ENCODE measurements at places on chromosomes 12 and 14.

GRCh38 chr14:106694638-106695393 is 1168.4 kb downstream of the TMEM121 start:
- peak; percentile 25 for DNase-seq

DNA sequence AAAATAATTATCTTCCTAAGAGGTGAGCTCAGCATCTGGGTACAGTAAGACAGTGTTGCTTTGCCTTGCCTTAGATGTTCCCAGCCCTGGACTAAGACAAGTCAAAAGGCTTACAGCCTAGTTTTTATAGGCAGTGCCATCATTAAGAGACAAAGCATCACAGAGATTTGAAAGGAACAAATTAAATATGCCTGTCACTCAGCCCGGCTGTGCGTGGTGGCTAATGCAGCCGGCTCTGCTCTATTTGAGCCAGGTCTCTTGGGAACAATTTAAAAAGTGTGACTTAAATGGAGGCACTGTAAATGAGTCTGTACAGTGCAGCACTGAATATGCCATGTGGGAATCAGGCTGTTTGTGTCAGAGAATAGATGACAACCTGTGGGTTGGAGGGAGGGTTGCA is 1687.4 kb upstream of the FLRT2 start:
- no peak for DNase-seq

GRCh38 chr12:46749322-46749721 is 76.5 kb downstream of the SLC38A4 start:
- DNase-seq, result no peak

DNA sequence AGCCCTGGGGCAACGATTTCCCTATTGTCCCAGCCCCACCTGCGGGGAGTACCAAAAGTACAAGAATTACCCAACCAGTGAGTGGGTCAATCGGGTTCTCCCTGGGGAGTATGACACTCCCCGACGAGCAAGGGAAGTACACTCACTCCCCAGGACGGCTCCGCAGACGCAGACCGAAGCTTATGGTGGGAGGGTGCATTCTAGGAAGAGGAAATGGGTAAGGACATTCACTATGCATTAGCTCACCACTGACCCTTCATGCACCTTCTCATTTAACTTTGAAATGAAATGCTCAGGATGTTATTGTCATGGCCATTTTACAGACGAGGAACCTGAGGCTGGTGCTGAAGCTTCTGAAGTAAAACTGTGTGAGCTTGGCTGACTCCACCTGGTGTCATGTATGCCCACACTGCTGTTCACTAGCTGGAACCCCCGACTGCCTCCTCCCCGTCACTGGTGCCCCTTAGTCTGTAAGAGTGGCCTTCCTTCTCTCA is 45.8 kb upstream of the TMED10 start:
- peak; percentile 44 for DNase-seq

DNA sequence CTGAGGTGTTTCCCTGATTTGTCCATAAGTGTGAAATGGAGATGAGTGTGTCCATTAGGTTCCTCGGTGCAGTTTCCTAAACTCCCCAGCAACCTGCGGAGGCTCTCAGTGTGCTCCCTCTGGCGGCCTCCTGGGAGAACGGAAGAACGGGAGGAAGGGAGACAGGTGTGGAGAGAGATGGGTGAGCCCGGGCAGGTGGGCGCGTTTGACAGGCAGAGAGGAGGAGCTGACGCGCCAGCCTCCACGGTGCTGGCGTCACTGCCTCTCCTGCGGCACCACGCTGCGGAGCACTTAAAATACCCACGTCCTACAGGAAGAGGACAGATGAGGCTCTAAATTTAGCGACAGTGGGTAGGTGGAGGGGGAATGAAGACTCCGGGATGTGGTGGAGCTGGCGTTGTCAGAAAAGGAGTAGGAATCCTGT is 26.8 kb upstream of the PEX5 start:
- peak; percentile 37 for DNase-seq

- no peak for DNase-seq
Measured at GRCh38 chr12:105047308-105047707, 37.0 kb downstream of the ALDH1L2 start.

DNA sequence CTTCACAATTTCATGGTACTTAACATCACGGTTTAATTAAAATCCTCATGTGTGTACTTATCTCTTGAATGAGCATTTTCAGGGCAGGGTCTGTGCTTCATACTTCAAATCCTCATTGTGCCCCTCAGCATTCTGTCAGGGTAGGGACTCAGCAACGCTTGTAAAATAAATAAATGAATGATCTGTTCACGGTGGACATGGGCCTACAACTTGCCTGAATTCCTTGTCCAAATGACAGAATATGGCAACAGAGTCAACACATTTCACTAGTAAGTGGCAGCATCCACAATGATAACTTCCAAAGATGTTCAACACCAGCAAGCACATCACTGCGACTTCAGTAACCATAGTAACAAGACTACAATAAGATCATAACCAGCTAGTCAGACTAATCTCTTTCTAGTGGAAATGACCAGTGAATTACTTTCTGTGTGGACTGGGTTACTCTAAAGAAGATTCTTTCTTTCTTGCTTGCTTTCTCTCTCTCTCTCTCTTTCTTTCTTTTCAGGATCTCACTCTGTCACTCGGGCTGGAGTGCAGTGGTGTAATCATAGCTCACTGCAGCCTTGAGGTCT is 14.5 kb upstream of the GNPTAB start:
- no peak for DNase-seq

- DNase-seq, result no peak
Measured at GRCh38 chr14:100345711-100346110, 22.6 kb downstream of the SLC25A47 start.

- DNase-seq, result no peak
Measured at GRCh38 chr12:101969-102878, 35.7 kb downstream of the IQSEC3 start.

Measured in left cardiac atrium (tissue), 4 donors.